ENCODE measurements at places on chromosomes 4 and X.
A peak's percentile ranks its signal among the peaks of the same experiment; 100 is the strongest.

- DNase-seq = peak; percentile 1
Observed at GRCh38 chrX:140765043-140765784, 55.7 kb downstream of the LINC00632 start.

DNA sequence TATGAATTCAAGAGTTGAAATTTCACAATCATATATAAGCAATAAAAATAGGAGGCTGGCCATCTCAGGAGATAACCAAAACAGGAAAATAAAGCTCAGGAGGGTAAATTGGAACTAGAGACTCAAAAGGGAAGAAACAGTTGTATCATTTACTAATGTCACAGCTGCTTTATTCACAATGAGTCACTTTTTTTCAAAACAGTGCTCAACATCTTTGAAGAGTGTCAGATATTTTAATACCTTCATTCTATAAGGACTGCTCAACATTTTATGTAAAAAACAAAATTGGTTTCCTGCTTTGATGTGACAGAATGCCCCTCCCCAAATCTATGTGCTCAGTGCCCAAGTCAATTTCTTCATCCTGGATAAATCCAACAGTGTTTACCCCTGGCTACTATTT lies 97.7 kb downstream of the DDX60 start:
- no peak for DNase-seq

DNA sequence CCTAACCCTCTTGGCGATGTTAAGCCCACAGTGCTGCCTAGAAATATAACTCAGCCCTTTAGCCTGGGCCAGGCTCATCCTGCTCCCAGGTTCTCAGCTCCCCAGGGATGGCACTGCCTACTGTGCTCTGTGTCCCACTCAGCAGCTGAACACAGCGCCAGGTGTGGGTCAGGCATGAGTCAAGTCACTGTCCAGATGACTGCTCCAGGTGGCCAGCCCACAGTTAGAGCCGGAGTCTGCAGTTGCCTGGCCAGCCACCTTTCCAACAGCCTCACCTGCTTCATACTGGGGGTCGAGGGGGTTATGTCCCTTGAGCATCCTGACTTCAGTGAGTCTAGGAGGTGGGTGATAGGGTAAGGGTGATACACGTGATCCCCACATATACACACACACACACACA lies 48.4 kb downstream of the TBC1D14 start:
- no peak for DNase-seq

DNA sequence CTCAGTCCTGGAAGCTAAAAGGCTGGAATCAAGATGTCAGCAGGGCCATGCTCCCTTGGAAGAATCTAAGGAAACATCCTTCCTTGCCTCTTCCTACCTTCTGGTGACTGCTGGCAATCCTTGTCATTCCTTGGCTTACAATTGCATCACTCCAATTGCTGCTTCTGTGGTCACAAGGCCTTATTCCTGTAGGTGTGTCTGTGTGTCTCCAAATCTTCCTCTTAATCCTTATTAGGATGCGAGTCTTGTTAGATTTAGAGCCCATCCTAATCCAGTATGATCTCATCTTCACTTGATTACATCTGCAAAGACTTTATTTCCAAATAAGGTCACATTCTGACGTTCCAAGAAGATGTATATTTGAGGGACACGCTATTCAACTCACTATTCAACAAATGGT lies 52.2 kb downstream of the SMIM20 start:
- no peak for DNase-seq

GRCh38 chr4:37635155-37635554 lies 51.0 kb downstream of the RELL1 start:
- no peak for DNase-seq

- no peak for DNase-seq
Observed at GRCh38 chrX:110750526-110751189, 45.0 kb downstream of the CHRDL1 start.

DNA sequence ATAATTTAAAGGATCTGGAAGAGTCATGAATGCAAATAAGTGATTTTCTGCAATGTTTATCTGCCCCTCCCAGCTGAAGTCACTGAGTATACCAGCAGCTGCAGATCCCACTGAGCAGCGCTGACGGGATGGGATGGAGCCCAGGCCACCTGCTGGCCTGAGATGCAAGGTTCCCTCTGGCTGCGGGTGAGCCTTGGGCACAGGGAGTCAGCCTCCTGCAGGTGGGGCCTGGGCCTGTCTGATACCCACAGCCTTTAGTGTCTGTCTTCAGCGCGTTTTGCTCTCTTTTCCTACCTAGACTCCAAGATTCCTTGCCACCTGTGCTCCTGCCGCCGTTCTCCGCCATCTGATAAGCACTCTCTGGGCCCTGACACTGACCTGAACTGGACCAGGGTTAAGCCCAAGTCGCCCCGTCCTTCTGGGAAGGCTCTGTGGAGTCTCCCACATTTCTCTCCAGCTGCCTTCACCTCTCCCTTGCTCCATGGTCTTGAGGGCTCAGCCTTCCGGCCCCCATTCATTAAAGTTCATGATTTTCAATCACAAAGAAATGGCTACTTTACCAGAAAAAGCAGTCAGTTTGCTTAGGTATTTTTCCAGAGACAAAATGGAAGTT lies 223.1 kb upstream of the FAT1 start:
- peak; percentile 37 for DNase-seq

DNA sequence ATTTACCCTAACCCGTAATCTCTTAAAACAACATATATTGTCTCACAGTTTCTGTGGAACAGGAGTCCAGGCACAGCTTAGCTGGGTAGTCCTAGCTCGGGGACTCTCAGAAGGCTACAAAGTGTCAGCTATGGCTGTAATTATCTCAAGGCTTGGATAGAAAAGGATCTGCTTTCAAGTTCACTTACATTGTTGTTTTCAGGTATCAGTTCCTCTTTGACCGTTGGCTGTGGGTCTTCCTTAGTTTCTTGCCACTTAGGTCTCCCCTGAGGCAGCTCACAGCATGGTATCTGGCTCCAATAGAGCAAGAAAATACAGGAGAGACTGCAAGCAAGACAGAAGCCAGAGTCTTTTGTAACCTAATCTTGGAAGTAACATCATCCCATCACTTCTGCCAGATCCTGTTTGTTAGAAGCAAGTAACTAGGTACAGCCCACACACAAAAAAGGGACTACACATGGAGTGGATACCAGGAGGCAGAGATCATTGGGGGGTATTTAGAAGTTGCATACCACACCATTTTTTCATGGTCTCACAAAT lies 137.0 kb downstream of the MAGEB5 start:
- DNase-seq = no peak

DNA sequence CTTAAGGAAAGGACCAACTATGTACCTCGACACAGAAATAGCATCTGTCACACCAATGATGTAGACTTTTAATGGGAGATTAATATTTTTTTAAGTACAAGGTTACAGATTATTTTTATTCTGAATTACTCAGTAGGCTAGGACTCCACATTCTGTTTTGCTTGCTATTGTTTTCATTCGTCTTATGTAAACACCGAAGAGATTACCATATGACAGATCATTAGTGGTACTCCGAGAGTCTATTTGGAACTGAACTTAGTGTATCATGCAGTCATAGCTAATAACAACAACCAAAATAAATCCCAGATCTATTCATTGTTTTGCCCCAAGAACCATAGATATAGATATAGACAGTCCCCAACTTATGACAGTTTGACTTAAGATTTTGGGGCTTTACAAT lies 139.7 kb upstream of the SPRY1 start:
- DNase-seq = no peak

GRCh38 chrX:1754077-1754476 lies 139.2 kb downstream of the ASMT start:
- no peak for DNase-seq

- no peak for DNase-seq
Observed at GRCh38 chr4:40055511-40055862, 1.2 kb upstream of the N4BP2 start.

GRCh38 chr4:73692254-73692653 lies 48.1 kb upstream of the CXCL8 start:
- no peak for DNase-seq

DNA sequence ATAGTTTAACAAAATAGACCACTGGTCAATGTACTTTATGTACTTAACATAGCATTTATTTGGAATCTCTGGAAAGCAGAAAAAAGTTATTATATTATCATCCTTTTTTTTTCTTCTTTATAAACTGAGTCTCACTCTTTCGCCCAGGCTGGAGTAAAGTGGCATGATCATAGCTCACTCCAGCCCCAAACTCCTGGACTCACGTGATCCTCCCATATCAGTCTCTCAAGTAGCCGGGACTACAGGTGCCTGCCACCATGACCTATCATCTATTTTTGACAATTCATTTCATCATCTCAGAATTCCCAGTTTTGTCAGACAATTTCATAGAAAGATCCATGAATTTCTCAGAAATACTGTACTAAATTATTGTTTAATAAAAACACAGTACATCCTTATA lies 12.7 kb downstream of the RAB28 start:
- DNase-seq = no peak

- peak; percentile 54 for DNase-seq
Observed at GRCh38 chr4:8035371-8035780, 95.7 kb upstream of the AFAP1 start.

DNA sequence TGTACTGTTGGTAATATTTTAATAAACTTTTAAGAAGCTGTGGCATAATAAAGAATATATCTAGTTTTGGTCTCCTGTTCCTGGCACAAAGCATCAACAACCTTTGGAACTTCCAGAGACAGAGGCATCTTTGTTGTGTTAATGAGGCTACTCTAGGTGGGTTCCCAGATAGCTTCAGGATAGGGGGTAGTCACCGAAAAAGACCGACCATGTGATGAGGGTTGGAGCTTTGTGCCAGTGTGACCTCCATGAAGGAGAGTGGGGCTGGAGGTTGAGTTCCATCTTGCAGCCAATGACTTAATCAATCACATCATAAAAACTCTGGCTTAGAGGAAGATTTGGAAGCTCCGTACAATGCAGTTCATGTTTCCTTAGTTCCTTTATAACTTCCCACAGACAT lies 9.9 kb downstream of the PPAT start:
- no peak for DNase-seq

GRCh38 chrX:77342004-77342403 lies 105.2 kb upstream of the FGF16 start:
- no peak for DNase-seq

GRCh38 chr4:39706334-39706733 lies 8.4 kb downstream of the UBE2K start:
- peak; percentile 56 for DNase-seq

DNA sequence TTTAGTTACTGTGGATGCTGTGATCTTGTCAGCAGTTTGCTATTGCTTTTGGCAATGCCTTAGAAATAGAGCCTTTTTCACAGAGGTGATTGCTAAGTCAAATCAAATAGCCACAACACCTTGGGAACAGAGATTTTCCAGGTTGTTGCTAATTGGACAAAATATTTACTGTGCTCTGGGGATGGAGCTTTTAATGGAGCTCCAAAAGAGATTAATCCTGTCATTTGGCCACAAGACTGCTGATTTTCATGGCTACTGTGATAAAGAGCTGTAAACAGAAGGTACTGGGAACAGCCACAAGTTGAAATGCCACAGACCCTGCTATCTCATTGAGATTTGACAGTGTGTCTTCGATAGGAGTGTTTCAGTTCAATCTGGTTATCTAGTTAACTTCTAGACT lies 1715.2 kb upstream of the ADGRL3 start:
- no peak for DNase-seq

DNA sequence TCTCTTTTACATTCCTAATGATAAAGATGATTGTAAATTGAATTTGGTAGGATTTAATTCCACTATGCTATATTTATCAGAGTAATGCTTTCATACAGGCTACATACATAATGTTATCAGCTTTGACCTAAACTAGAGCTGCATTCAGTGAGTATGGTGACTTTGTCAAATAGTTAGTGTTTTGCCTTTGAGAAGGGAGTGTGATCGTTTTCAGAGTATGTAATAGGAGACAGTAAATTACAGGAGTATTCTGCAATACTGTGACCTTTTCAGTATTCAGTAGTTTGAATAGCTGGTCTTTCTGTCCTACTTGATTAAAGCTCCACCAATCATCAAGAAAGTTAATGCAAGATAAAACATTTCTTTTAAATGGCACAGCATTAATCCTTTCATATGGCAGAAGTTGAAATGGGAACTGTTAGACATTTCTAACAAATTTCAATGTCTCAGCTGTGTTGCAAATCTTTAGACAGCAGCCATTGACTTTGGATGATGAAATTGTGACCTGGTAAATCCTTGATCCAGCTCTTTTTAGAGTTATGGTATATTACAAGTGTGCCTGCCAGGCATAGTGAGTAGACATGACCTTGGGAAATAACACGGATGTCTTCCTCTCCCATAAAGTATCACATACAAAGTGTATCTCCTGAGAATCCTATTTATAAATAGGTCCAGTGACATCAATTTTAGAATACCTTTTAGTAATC lies 455.3 kb downstream of the KCTD8 start:
- DNase-seq = no peak

DNA sequence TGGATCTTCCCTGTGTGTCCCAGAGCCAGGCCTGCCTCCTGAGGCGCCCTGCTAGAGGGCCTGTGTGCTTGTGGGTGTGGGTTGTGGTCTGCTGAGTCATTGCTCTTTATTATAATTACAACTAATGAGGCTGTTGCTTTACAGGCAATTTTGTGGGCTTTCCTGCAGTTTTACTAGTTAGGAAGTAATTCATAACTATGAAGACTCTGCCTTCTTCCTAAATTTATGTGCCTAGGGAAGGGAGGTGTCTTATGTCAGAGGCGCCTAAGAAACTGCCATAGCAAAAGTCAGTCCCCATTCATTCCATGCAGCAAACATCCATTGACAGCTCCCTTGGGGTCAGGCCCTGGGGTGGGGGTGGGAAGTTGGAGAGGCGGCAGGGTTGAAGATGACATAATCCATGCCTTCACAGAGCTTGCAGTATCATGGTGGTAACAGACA lies 359.2 kb downstream of the IDS start:
- DNase-seq = peak; percentile 2

GRCh38 chrX:145919400-145919799 lies 101.8 kb downstream of the SLITRK2 start:
- no peak for DNase-seq

DNA sequence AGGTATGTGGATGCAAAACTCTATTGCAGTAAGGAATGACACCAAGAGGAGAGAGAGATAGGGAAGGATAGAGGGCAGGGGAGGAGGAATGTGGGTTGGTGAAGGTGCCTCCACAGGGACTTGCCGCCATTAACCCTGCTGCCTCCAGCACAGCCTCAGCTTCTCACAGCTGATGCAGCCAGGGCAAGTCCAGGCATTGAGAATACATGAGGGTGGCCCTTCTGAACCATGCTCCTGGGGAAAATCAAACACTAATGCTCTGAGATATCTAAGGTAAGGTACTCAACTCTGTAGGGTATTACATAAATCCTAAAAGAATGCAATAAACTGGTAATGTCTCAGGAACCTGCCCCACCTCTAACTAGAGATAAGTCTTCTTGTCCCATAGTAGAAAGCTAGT lies 28.7 kb downstream of the UGT2B7 start:
- DNase-seq = no peak

DNA sequence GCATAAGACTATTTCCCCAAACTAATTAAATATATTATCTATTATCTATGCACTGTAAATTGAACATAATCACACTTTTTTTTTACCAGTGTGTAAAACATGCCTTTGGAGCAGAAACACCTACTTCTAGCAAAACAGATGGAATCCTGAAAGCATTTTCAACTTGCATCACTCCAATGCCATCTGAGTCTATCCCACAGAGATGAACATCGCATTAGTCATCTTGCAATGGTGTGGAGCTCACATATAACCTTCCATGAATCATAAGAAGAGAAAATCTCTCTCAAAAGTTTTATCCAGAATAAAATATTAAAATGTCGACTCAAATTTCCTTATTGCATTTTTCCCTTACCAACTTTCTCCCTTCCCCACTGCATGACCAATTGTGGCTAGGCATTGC lies 406.7 kb upstream of the ACTRT1 start:
- peak; percentile 14 for DNase-seq

GRCh38 chrX:151923648-151924047 lies 11.0 kb downstream of the MAGEA4 start:
- no peak for DNase-seq
